Heart right ventricle (tissue), 16 donors: ENCODE measurements at places on chromosomes 1 and 21.
A peak's percentile ranks its signal among the peaks of the same experiment; 100 is the strongest.

GRCh38 chr21:44291936-44292811 lies 6.5 kb downstream of the AIRE start:
- H3K4me1 ChIP-seq, result peaks cover 19% of the 10 kb centered on the region
- H3K36me3 ChIP-seq, result no peaks in the 10 kb centered on the region
- no peak overlapping the region for H3K4me3 ChIP-seq
- peak; percentile 20 for DNase-seq
- H3K27me3 ChIP-seq, result peaks cover 4% of the 10 kb centered on the region

DNA sequence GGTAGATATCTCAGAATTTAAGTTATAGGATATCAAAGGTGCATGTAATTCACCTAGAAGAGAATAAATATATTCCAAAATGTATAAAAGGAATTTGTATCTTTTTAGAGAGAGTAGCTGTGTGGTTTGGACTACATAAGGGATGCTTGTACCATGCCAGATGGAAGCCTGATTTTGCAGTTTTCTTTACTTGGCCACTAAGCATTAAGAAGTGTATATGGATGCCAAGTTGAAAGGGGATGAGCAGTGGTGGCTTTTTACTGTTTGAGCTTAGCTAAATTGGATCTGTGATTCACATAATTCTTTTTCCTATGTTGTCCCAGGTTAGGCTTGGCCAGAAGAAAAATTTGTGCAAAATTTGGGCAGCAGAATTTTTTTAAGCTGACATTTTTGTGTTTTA lies 43.5 kb upstream of the TTLL7 start:
- DNase-seq, result no peak
- no peaks in the 10 kb centered on the region for H3K4me1 ChIP-seq
- H3K27me3 ChIP-seq, result no peaks in the 10 kb centered on the region
- H3K4me3 ChIP-seq, result no peak overlapping the region
- no peak overlapping the region for H3K27ac ChIP-seq
- H3K36me3 ChIP-seq, result no peaks in the 10 kb centered on the region

DNA sequence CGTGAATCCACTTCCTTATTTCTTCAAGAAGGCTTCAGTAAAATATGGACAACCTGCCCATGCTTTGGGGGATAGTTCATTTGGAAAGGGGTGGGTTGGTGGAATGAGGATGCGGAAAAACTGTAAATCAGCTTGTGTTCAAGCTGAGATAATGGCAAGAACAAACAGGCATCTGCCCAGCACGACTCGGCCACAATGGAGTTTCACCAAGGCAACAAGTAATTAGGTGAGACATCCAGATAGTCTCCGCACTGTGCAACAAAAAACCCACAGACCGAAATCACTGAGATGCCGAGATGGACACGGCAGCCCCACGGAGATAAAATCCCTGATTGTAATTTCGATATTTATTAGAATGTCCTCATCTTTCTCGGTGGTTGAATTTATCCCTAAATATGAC lies 455.2 kb downstream of the AJAP1 start:
- no peaks in the 10 kb centered on the region for H3K36me3 ChIP-seq
- no peak overlapping the region for H3K4me3 ChIP-seq
- no peak overlapping the region for H3K27ac ChIP-seq
- no peak for DNase-seq
- no peaks in the 10 kb centered on the region for H3K4me1 ChIP-seq
- peaks cover 18% of the 10 kb centered on the region for H3K27me3 ChIP-seq

DNA sequence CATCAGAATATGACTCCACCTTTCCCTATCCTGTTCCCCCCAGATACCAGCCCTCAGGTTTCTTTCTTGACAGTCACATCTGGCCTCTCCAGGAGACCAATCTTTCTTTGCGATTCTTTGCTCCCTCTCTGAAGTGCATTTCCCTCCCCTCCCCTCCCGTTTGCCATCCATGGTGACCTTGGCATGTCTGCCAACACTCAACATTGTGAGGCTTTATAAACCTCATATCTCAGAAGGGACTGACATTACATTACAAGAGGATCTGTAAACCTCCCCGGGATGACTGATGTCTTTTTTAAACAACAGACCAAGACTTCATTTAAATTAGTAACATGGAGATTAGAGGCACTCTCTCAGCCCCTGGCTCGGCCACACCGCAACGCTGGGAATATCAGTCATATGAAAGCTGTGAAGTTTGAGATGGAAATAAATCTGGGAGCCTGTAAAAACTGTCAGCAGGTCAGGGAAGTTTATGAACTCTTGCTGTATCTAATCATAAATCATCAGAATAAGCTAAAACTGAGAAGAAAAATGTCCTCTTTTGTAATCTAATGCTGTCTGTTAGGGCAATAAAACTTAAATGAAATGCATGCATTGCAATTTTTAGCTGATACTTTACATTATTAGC lies 401.7 kb upstream of the PROX1 start:
- H3K4me3 ChIP-seq, result no peak overlapping the region
- no peaks in the 10 kb centered on the region for H3K27me3 ChIP-seq
- DNase-seq, result no peak
- no peaks in the 10 kb centered on the region for H3K4me1 ChIP-seq

- H3K27ac ChIP-seq, result no peak overlapping the region
- H3K4me1 ChIP-seq, result no peaks in the 10 kb centered on the region
- DNase-seq, result no peak
- H3K36me3 ChIP-seq, result no peaks in the 10 kb centered on the region
- H3K27me3 ChIP-seq, result no peaks in the 10 kb centered on the region
Measured at GRCh38 chr21:29873908-29874307, 65.9 kb downstream of the GRIK1 start.

DNA sequence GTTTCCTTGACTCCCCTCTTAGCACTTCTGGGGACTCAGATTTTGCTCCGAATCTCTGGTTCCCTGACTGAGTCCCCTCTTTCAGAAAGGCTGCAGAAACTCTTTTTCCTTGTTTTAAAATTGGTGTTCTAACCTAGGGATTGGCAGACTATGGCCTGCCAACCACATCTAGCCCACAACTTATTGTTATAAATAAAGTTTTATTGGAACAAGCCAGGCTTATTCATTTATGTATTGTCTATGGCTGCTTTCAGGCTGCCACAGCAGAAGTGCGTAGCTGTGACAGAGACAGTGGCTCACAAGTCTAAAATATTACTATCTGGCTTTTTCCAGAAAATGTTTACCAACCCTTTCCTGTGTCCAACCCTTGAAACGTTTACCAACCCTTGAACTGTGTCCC lies 81.7 kb downstream of the IER5 start:
- H3K36me3 ChIP-seq, result no peaks in the 10 kb centered on the region
- no peak overlapping the region for H3K4me3 ChIP-seq
- H3K27me3 ChIP-seq, result no peaks in the 10 kb centered on the region
- no peak for DNase-seq
- no peak overlapping the region for H3K27ac ChIP-seq
- H3K4me1 ChIP-seq, result no peaks in the 10 kb centered on the region

GRCh38 chr1:56202796-56203492 lies 376.4 kb downstream of the PLPP3 start:
- H3K4me3 ChIP-seq, result no peak overlapping the region
- DNase-seq, result no peak
- H3K36me3 ChIP-seq, result no peaks in the 10 kb centered on the region
- H3K27ac ChIP-seq, result no peak overlapping the region

DNA sequence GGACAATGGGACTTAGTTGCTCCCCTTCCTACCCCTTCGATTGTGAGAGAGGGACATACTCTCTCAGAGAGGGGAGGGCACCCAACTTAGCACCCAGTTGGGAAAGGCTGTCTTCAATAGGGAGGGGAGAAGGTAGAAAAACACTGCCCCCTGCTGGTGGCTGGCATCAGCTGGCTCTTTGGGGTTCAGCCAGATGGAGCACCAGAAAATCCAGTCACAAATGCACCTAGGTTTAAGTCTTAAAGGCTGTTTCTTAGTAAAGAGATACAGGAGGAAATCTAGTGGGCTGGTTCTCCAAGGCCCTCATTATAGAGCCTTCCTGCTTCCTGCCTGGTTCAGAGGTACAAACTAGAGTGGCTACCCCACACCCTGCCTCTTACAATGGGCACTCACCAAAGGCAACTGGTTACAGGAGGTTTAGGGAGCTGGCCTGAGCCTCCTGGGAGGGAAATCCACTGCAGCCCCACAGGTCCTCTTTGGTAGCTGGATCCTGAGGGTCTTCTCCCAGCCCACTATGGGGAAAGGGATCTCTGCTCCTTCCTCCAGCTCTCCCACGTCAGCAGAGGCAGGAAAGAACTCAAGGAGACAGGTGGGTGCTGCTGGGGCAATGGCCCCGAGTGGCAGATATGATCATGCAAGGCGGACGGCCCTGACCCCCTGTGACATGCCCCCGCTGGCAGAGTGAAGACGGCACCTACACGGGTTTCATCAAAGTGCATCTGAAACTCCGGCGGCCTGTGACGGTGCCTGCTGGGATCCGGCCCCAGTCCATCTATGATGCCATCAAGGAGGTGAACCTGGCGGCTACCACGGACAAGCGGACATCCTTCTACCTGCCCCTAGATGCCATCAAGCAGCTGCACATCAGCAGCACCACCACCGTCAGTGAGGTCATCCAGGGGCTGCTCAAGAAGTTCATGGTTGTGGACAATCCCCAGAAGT lies 28.3 kb downstream of the EIF2D start:
- H3K36me3 ChIP-seq, result no peaks in the 10 kb centered on the region
- peak; percentile 82 for DNase-seq
- no peaks in the 10 kb centered on the region for H3K4me1 ChIP-seq
- H3K27ac ChIP-seq, result no peak overlapping the region
- H3K4me3 ChIP-seq, result no peak overlapping the region

- DNase-seq, result no peak
- H3K36me3 ChIP-seq, result peaks cover 84% of the 10 kb centered on the region
- H3K4me3 ChIP-seq, result no peak overlapping the region
- no peaks in the 10 kb centered on the region for H3K4me1 ChIP-seq
- no peaks in the 10 kb centered on the region for H3K27me3 ChIP-seq
- no peak overlapping the region for H3K27ac ChIP-seq
Measured at GRCh38 chr1:202745323-202745888, 35.2 kb upstream of the SYT2 start.

DNA sequence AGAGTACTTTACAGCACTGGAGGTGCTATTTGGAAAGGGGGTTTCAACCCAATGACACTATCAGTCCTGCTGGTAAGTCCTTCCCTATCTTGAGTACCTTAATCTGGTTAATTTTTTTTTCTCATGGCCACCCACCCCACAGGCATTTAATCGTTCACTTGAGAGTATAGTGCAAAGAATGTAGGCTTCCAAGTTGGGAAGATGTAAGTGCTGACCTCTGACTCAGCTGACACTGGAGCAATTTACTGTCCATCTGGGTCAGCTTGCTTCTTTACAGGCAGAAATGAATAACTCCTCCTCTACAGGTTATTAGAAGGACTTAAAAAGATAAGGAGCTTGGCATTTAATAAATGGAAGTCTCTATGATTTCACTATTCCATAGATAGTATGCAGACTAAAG lies 89.6 kb downstream of the AK5 start:
- no peak overlapping the region for H3K27ac ChIP-seq
- H3K27me3 ChIP-seq, result no peaks in the 10 kb centered on the region
- H3K4me1 ChIP-seq, result no peaks in the 10 kb centered on the region
- no peaks in the 10 kb centered on the region for H3K36me3 ChIP-seq

GRCh38 chr1:25641931-25642573 lies 25.5 kb downstream of the MAN1C1 start:
- H3K36me3 ChIP-seq, result no peaks in the 10 kb centered on the region
- DNase-seq, result no peak
- peaks cover 39% of the 10 kb centered on the region for H3K4me1 ChIP-seq
- H3K27me3 ChIP-seq, result no peaks in the 10 kb centered on the region

DNA sequence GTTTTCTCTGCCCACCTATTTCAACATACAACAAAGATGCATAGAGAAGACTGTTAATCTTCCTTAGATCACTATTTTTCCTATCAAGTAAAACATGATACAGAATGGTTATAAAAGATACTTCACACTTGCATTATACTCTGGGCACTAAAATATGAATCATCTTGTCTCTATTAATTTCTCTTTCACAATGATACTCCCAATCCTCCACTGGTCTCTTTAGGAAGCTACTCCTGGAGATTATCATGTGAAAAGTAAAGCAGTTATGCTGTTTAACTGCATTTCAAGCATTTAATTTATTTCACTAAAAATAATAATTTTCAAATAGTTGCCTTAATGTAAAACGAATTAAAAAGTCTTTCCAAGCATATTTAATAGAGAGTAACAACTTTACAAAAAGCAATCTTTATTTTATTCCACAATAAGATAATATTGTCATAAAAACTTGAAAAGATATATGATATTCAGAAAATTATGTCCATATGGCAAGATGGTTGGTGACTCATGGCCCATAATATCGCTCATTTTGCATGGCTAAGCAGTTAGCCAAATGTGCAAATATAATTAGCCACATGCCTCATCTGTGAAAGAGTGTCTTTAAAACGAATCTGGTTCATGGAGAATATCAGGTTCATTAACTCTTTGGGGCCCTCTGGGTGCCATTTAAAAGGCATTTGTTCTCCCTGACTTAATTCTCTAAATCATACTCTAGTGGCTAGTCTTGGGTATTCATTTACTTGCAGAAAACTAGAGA lies 1569.0 kb upstream of the B3GALT2 start:
- DNase-seq, result no peak
- no peak overlapping the region for H3K27ac ChIP-seq
- no peaks in the 10 kb centered on the region for H3K4me1 ChIP-seq
- no peak overlapping the region for H3K4me3 ChIP-seq

GRCh38 chr21:43575473-43575844 lies 83.8 kb downstream of the HSF2BP start:
- H3K27ac ChIP-seq, result no peak overlapping the region
- no peaks in the 10 kb centered on the region for H3K36me3 ChIP-seq
- H3K4me3 ChIP-seq, result no peak overlapping the region
- H3K27me3 ChIP-seq, result no peaks in the 10 kb centered on the region
- no peak for DNase-seq

- H3K36me3 ChIP-seq, result no peaks in the 10 kb centered on the region
- H3K4me1 ChIP-seq, result no peaks in the 10 kb centered on the region
- DNase-seq, result no peak
- H3K27ac ChIP-seq, result peak overlapping the region; percentile 9
Measured at GRCh38 chr1:8239039-8239305, 78.9 kb upstream of the SLC45A1 start.

DNA sequence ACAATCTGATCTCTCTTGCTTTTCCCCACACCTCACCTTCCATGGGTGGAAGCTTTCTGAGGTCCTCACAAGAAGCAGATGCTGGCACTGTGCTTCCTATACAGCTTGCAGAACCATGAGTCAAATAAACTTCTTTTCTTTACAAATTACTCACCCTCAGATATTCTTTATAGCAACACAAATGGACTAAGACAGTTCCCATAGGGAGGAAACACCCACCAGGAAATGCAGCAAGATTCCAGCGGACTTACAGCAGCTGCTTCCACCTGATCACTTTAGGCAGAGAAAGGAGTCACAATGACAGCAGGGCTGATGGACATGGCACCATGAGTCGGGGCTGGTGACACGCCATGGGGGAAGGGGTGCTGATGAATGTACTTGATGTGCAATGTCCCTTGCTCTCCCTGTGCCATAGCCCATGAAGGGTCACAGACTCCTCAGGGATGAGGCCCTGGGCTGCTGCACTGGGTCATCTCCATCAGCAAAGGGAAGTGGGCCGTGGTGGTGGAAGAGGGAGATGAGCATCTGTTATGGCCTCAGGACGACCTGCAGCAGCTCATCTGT lies 53.9 kb downstream of the PRSS38 start:
- H3K4me3 ChIP-seq, result no peak overlapping the region
- H3K4me1 ChIP-seq, result peaks cover 7% of the 10 kb centered on the region
- no peaks in the 10 kb centered on the region for H3K36me3 ChIP-seq
- no peaks in the 10 kb centered on the region for H3K27me3 ChIP-seq
- H3K27ac ChIP-seq, result no peak overlapping the region
